A673 (cell line): ENCODE measurements at places on chromosomes 7 and 10.
A peak's percentile ranks its signal among the peaks of the same experiment; 100 is the strongest.

DNA sequence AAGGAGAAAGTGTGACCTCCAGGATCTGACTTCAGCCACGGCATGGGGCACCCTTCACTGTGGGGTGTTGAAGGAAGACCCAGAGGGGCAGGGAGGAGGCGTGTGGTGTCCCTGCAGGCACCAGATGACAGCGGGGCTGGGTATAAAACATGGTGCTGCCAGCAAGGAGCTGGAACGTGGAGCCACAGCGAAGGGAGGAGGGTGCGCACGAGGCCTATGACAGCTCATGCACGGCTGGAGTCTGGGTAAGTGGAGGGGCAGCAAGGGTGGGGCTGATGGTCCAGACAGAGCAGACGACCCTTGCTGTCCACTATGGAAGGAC lies 27.8 kb upstream of the FOXL3 start:
- DNase-seq = no peak

DNA sequence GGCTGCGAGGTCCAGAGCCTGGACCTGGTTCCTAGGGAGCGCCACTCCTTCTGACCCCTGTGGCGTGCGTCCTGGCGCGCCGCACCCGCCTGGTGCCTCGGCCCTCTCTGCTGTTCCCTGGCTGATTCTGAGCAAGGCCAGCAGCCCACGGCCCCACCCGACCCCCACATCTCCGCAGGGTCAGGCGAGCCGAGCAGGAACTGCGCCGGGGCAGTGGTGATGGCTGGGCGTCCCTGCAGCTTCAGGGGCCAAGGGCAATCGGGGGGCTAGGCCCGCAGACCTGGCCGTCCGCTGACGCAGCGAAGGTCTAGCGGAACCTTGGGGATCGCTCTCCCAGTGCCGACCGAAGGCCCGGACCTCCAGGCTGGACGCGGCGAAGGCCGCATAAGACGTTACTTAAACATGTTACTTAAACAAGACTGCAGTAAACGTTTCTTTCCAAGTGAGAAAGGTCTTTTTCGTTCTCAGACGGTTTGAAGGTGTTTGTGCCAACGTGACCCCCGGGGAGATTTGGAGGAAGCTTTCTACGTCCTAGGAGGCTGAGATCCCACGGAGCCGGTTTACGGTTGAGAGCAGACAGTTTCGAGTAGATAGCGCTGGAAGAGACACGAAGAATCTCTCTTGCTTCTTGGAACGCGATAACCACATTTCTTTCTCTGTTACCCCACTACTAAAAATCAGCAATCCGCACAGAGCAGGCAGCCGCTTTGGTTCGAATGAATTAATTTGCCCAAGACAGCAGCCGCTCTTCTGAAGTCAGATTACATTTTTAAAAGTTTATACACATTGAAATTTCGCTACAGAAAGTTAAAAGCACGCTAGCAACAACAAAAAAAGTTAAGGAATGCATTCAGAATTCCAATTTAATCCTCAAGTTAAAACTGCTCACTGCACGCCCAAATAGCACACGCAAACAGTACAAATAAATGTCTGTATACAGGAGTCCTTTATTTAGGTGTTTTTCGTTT lies 4.9 kb upstream of the NKX2-3 start:
- no peak for DNase-seq

DNA sequence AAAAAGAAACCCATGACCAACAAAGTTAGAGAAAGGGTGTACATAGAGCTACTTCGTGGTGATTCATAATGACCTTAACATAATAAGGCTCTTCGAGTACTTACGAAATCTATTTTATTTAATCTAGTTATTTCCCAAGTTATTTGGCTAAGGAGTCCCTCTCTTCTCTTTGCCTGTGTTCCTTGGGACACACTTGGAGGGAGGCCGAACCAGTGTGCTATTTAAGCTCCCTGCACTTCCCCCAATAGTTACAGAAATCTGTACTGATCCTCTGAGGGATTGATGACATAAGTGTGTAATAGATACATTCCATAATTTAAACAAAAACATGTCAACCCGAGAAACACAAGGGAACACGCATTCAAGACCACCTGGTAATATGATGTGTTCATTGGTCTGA lies 351.1 kb downstream of the GATA3 start:
- DNase-seq = no peak

DNA sequence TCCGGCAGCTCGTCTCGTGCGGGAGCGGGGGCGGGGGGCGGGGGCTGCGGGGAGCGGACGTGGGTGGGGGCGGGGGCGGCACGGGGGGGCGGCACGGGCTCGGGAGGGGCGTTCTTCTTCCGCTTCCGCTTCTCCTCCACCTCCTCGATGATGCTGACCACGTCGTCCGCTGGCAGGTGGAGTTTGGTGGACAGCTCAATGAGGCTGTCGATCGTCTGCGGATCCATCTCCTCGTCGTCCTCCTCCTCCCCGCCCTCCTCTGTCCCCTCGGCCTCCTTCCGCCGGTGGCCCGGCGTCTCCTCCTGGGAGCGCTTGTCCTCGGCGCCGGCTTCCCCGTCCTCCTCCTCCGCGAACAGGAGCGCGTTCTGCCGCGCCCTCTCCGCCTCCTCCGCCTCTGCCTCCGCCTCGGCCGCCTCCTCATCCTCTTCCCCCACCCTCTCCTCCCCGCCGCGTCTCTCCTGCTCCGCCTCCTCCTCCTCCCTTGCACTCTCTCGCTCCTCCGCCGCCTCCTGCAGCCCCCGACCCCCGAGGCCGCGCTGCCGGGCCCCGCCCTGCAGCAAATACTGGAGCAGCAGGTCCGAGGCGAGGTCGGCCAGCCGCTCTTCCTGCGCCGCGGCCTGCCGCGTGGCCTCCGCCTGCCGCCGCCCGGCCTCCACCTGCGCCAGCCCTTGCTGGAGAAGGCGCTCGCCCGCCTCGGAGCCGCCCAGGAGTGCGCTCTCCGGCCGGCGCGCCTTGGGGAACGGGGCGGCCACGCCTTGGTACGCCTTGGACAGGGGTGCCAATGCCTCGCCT lies 1.9 kb downstream of the VGF start:
- peak; percentile 65 for DNase-seq

GRCh38 chr10:60952067-60952845 lies 8.3 kb upstream of the RHOBTB1 start:
- DNase-seq = no peak

- DNase-seq = no peak
Observed at GRCh38 chr10:30719832-30720231, 90.3 kb upstream of the LYZL2 start.
